Left lung (tissue), 14 donors: ENCODE measurements at places on chromosomes 5 and 9. TPM values are rescaled to one million over a fixed set of nuclear protein-coding genes. Genes with fewer than 3 reads are reported as not detected.

DNA sequence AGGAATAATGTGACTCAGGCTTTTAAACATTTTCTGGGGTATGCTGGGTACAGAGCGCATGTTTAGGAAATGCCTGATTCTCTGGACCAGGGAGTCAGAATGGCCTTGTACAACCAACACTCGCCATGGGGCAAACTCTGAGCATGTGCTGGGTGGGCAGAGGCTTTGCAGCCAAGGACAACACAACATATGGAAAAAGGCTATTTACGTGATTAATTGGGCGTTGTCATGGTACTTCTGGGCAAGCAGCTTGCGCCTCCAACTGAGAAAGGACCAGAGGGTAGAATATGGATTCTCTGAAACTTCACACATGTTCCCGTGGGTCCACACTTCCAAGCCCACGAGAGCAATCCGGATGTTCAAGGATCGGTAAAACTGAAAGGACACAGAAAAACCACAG, 49.1 kb downstream of the NIPAL4 start:
- peaks cover 13% of the 10 kb centered on the region for H3K4me1 ChIP-seq
- H3K27me3 ChIP-seq, result no peaks in the 10 kb centered on the region
- H3K36me3 ChIP-seq, result peaks cover 45% of the 10 kb centered on the region

GRCh38 chr9:38084556-38084880, 15.5 kb upstream of the SHB start:
- H3K4me1 ChIP-seq, result peaks cover 41% of the 10 kb centered on the region
- H3K27ac ChIP-seq, result no peak overlapping the region
- H3K36me3 ChIP-seq, result no peaks in the 10 kb centered on the region
- DNase-seq, result peak; percentile 68
- H3K27me3 ChIP-seq, result no peaks in the 10 kb centered on the region

DNA sequence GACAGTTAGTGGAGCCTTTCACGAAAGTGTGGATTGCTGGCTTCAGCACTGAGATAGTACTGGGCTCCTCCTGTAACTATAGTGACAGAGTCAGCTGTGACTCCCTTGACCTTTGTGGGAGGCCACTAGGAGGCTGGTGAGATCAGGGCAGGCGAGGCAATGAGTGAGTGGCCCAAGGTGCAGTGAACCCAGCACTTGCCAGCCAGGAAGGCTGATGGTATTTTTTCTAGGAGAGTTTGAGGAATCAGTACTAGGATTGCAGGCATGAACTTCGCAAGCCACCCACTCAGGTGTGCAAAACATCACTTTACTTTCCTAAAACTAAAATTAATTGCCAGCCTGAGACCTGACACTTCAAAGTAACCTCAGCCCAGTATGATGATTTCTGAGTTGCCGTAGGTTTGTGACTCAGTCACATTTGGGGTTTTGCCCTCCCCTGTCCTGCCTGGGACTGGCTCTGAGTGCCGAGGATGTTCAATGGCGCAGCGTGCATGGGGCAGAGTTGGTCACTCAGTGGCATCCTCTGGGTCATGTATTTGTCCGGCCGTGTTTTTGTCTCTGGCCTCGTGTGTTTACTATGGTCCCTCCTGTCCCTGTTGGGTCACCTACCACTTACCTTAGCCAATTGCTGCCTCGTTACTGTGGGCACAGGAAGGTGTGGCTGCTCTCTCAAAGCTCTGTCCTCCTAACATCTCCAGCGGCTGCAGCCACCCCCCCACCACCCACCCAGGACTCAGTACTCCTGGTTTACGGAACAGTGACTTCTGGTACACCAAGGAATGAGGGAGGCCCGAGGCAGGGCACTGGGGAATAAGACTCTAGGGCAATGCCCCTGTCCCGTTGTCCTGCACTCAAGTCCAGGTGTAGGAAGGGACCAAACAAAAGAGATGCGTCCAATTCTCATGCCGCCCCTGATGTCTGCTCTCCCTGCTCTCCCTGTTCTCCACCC, 67.2 kb downstream of the IL31RA start:
- no peak for DNase-seq
- no peaks in the 10 kb centered on the region for H3K4me1 ChIP-seq
- no peak overlapping the region for H3K27ac ChIP-seq
- H3K36me3 ChIP-seq, result no peaks in the 10 kb centered on the region

DNA sequence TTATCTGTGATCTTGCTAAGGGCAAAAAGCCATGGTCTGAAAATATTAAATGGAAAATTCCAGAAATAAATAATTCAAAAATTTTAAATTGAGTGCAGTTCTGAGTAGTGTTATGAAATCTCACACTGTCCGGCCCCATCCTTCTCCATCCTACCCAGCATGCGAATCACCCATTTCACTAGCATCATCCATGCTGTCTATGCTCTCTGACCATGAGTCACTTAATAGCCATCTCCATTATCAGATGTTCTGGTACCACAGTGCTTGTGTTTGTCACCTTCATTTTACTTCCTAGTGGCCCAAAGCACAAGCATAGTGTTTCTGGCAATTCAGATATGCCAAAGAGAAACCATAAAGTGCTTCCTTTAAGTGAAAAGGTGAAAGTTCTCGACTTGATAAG, 63.3 kb upstream of the SMC5 start:
- no peaks in the 10 kb centered on the region for H3K4me1 ChIP-seq
- no peak overlapping the region for H3K27ac ChIP-seq
- H3K36me3 ChIP-seq, result no peaks in the 10 kb centered on the region
- DNase-seq, result no peak
- H3K27me3 ChIP-seq, result no peaks in the 10 kb centered on the region
- no peak overlapping the region for H3K4me3 ChIP-seq

DNA sequence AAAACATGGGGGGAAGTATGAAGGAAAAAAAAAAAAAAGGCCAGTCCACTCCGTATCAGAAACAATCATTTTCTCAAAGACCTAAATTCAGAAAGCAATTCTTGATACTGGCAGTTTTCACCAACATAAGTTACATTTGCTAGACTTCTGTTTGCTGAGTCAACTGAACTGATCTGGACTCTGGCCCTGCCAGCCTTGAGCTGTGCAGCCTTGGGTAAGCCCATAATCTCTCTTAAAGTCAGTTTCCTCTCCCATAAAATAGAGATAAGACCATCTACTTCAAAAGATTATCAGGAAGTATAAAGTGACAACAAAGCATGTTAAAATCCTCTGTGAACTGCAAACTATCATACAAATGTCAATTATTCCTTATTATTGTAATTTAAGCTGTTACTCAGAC, 106.8 kb downstream of the MAPKAP1 start:
- no peak overlapping the region for H3K27ac ChIP-seq
- H3K36me3 ChIP-seq, result no peaks in the 10 kb centered on the region
- H3K4me3 ChIP-seq, result no peak overlapping the region
- no peaks in the 10 kb centered on the region for H3K27me3 ChIP-seq
- DNase-seq, result no peak
- H3K4me1 ChIP-seq, result no peaks in the 10 kb centered on the region

- H3K27me3 ChIP-seq, result no peaks in the 10 kb centered on the region
- H3K4me1 ChIP-seq, result peaks cover 13% of the 10 kb centered on the region
- no peaks in the 10 kb centered on the region for H3K36me3 ChIP-seq
- no peak for DNase-seq
- H3K4me3 ChIP-seq, result no peak within 1 kb of the TSS
- no peak within 1 kb of the TSS for H3K27ac ChIP-seq
Observed at GRCh38 chr5:148202531-148203203, at the start of gene SPINK6. Gene SPINK6, plus strand, starts transcription at chr5:148203042. Its CDS starts 55 bp downstream, at chr5:148203097.

DNA sequence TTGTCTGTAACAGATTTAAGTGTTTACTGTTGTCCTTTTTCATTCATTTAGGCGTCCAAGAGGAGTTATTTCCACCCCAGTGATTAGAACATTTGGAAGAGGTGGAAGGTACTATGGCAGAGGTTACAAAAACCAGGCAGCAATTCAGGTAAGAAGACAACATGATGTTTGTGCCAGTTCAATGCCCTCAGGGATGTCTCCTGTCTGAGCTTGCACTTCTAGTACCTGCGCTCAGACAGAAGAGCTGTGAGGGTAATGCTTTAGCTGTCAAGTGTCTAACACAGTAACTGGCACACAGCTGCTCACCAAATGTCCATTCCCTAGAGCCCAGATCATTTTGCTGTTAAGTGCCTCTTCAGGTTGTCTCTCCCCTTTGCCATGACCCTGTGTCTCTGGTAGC, 14.2 kb upstream of the PHF2 start:
- H3K36me3 ChIP-seq, result peaks cover 3% of the 10 kb centered on the region
- DNase-seq, result no peak
- no peaks in the 10 kb centered on the region for H3K27me3 ChIP-seq
- H3K4me3 ChIP-seq, result no peak overlapping the region
- H3K27ac ChIP-seq, result no peak overlapping the region

GRCh38 chr9:30524311-30524710, 1860.1 kb upstream of the ACO1 start:
- no peak for DNase-seq
- no peaks in the 10 kb centered on the region for H3K27me3 ChIP-seq

DNA sequence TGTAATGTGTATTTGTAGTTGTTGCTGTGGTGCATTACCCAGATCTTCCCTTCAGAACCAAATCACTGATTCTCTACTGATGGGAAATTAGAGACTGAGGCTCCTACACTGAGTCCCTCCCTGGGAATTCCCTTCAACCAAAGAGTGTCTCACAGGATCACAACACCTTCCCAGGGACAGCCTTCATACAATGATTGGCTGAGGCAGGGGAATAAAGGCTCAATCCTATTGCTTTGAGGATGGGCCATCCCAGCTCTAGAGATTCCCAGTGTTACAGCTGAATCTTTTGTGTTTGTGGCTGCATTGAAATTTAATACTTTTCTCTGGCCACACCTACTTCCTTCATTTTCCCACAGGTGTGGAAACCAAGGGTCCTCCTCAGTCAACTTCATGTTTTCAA, 96.4 kb upstream of the ELL2 start:
- no peak overlapping the region for H3K27ac ChIP-seq
- H3K27me3 ChIP-seq, result no peaks in the 10 kb centered on the region
- no peaks in the 10 kb centered on the region for H3K36me3 ChIP-seq

DNA sequence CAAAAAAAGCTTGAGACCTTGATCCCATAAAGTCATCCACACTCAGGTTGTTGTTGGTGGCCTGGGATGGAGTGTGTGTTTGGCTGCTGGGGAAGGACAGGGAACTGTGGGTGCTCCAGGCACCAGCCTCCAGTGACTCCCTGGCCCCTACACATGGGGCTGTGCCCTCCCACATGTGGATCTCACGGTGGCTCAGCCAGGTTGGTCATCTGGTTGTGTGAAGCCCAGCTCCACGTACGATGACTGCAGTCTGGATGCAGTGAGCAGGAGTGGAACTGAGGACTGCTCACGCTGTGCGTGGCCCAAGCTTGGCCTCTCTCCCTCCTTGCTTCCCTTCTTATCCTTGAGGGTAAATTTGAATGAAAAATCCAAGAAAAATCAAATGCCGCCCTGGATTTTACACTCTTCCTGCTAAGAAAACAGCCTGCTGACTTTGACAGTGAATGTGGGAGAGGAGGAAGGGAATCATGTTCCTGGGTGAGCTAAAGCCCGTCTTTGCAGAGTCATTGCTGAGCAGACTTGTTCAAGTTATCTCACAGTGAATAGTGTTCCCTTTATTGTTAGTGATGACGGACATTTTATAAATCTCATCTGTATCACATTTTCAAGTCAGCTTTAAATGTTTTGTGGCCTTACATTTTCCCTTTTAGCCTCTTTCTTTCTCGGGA, 65.1 kb upstream of the CACNA1B start:
- H3K36me3 ChIP-seq, result peaks cover 88% of the 10 kb centered on the region
- no peak overlapping the region for H3K4me3 ChIP-seq
- no peaks in the 10 kb centered on the region for H3K27me3 ChIP-seq
- no peak overlapping the region for H3K27ac ChIP-seq
- H3K4me1 ChIP-seq, result no peaks in the 10 kb centered on the region
- DNase-seq, result no peak

- no peak overlapping the region for H3K4me3 ChIP-seq
- no peak for DNase-seq
- no peaks in the 10 kb centered on the region for H3K36me3 ChIP-seq
- H3K27ac ChIP-seq, result no peak overlapping the region
- H3K27me3 ChIP-seq, result no peaks in the 10 kb centered on the region
Observed at GRCh38 chr5:81353189-81353588, 40.7 kb downstream of the ACOT12 start.

- no peak for DNase-seq
- no peaks in the 10 kb centered on the region for H3K27me3 ChIP-seq
- peaks cover 19% of the 10 kb centered on the region for H3K4me1 ChIP-seq
- no peaks in the 10 kb centered on the region for H3K36me3 ChIP-seq
- H3K4me3 ChIP-seq, result peak overlapping the region; percentile 42
Observed at GRCh38 chr5:173972607-173972924, 16.4 kb upstream of the C5orf47 start.

DNA sequence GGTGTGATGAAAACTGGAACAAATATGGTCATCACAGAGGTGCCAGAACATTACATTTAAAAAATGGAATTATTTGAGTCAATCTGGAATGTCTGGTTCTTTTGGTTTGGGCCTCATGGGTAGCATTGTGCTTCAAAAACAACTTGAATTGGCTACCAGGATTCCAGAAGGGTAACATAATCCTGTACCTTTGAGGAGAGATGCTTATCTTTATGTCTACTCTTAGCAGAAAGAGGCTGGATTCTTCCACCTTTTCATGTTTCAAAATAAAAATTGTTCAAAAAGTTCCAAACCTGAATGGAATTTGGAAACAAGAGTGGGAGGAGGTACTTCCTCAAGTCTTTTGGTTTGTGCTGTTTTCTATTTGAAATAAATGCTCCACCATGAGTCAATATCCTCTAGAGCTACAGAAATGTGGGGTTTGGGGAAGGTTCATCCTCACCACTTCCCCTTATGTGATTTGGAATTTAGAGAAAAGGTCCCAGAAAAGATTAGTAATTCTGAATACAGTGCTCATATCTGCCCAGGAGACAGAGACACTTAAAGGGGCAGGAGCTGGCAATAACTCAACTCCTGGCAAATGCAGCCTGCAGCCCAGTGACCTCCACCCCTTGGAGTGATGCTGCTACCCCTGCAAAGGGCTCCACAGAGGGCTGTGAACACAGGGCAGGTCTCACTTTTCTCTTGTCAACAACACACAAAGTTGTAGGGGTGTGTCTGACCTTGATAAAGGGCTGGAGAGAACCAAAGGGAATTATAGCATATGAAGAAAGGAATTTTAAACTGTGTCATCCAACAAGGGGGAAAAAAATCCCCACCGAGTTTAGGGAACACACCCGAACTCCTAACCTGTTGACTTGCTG, 272.8 kb downstream of the CWC27 start:
- H3K4me1 ChIP-seq, result no peaks in the 10 kb centered on the region
- peak overlapping the region; percentile 58 for H3K27ac ChIP-seq
- H3K27me3 ChIP-seq, result no peaks in the 10 kb centered on the region
- H3K4me3 ChIP-seq, result no peak overlapping the region

- H3K27ac ChIP-seq, result peak overlapping the region; percentile 14
- no peaks in the 10 kb centered on the region for H3K36me3 ChIP-seq
- peaks cover 15% of the 10 kb centered on the region for H3K4me1 ChIP-seq
- H3K27me3 ChIP-seq, result no peaks in the 10 kb centered on the region
Observed at GRCh38 chr5:111697215-111697614, 59.8 kb downstream of the NREP start.

- H3K27ac ChIP-seq, result no peak overlapping the region
- no peaks in the 10 kb centered on the region for H3K36me3 ChIP-seq
- H3K4me3 ChIP-seq, result no peak overlapping the region
- no peak for DNase-seq
- H3K27me3 ChIP-seq, result peaks cover 11% of the 10 kb centered on the region
Observed at GRCh38 chr9:6633378-6633777, 12.2 kb downstream of the GLDC start.

GRCh38 chr9:63816751-63817621, 1468.0 kb downstream of the FOXD4L5 start:
- H3K27me3 ChIP-seq, result peaks cover 38% of the 10 kb centered on the region
- peak; percentile 86 for DNase-seq
- H3K36me3 ChIP-seq, result no peaks in the 10 kb centered on the region
- H3K27ac ChIP-seq, result no peak overlapping the region
- H3K4me3 ChIP-seq, result peak overlapping the region; percentile 31

- H3K4me1 ChIP-seq, result no peaks in the 10 kb centered on the region
- H3K27me3 ChIP-seq, result no peaks in the 10 kb centered on the region
- H3K4me3 ChIP-seq, result no peak overlapping the region
Observed at GRCh38 chr5:133247151-133247709, 195.4 kb downstream of the HSPA4 start.

Gene MED22
- total RNA-seq, result 29.2 TPM

Gene PCDHA10
- 1.7 TPM for total RNA-seq

Gene VAV2
- total RNA-seq, result 25.3 TPM
